CD4-positive, alpha-beta T cell (primary cell): ENCODE measurements at places on chromosomes 1 and 21.
A peak's percentile ranks its signal among the peaks of the same experiment; 100 is the strongest.

DNA sequence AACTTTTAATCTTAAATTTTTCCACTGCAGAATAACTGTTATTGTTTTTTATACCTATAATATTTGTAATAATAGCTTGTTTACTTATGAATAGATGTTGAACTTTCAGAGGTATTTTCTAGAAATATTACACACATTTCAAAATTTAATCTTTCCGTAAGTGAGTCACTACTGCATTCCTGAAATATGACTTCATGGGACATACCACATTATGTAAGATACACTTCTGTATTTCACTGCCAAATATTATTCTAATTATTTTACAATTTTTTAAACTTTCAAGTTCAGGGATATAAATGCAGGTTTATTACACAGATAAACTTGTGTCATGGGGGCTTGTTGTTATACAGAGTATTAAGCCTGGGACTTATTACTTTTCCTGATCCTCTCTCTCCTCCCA lies 2220.5 kb downstream of the NCAM2 start:
- DNase-seq: no peak

- DNase-seq: no peak
These were observed 29.4 kb upstream of the IFNLR1 start for GRCh38 chr1:24216276-24217074.

- no peak for DNase-seq
These were observed 58.3 kb downstream of the UBE2T start for GRCh38 chr1:202283379-202283844.

DNA sequence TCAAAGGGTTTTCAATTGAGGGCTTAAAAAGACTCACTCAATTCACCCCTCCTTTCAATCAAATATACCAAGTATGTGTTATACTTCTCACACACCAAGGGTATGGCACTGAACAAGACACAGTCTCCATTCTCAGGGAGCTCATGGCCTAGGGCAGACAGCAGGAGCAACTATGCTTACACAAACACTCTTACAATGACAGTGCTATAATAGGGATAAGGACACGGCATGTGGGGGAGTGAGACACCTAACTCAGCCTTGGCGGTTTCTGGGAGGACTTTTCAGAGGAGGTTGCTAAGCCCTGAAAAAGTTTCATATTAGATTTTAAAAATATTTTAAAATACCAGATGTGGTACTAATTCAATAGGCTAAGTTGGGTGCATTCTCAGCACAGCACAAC lies 22.7 kb upstream of the SYT6 start:
- DNase-seq: no peak

DNA sequence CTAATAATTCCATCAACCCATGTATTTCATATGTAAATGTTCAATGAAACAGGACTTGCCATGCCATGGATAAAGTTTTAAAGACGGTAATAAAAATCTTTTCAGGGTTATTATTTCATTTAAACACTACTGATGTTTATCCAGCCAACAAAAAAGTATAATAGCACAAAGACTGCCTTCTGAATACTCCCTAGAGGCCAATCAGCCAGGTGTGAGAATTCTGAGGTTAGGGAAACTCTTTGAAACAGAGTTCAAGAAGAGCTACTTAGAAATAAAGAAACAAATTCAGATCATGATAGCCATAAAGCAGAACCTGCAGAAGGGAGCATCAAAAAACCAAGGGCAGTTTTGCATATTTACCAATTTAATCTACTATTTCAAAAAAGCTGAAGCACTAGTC lies 48.7 kb downstream of the AKT3 start:
- no peak for DNase-seq

DNA sequence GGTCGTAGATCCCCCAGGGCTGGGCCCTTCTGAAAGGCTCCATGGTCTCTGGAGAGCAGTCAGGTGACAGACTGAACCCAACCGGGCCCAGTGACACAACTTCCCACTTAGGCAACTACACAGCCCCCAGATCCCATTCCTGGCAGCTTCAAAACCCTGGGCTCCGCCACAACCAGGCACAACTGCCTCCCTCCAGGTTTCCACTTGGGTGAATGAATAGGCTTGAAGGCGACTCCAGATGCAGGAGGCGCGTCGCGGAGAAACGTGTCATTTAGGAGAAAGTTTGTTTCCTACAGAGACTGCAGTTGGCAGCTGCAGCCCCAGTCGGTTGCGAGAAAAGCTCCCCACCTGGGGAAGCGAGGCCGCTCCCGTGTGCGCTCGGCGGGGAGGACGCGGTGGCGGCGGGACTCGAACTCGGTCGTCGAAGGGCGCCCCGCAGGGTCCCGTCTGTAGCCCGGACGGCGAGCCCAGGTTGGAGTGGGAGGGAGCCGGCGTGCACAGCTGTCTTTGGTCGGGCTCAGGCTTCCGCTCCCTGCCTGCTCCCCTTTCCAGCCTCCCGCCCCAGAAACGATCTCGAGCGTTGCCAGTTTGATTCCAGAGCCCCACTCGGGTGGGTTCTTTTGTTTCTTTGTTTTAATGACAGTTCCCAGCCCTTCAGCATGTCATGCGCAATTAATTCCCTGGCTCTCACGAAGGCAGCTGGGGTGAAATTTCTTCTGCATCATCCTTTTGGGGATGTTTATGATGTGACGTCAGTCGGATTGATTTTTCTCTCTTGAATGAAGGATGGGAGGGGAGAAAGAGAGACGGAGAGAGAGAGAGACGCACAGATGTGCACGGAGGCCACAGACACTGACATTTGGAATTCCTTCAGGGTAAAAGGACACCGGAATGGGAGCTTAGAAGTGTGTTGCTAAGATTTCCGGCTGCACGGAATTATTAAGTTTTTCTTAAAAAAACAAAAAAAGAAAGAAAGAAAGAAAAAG lies 862 bp upstream of the SGIP1 start:
- no peak for DNase-seq

DNA sequence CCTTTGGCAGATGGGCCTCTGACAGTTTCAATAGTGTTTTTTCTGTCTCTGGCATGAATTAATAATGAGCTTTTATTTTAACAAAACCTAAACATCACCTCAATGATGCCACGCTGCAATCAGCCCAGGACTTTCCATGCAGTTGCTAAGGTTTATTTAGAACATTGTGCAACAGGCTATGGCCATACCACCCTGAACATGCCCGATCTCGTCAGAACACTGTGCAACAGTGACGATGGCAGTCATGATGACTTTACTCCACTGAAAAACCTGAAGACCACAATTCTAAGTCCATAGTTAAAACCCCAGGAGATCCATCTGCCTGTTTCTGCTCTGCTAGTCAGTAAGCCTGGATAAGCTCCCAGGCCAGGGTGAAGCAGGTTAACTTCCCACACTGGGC lies 310.0 kb downstream of the PBX1 start:
- DNase-seq: no peak

DNA sequence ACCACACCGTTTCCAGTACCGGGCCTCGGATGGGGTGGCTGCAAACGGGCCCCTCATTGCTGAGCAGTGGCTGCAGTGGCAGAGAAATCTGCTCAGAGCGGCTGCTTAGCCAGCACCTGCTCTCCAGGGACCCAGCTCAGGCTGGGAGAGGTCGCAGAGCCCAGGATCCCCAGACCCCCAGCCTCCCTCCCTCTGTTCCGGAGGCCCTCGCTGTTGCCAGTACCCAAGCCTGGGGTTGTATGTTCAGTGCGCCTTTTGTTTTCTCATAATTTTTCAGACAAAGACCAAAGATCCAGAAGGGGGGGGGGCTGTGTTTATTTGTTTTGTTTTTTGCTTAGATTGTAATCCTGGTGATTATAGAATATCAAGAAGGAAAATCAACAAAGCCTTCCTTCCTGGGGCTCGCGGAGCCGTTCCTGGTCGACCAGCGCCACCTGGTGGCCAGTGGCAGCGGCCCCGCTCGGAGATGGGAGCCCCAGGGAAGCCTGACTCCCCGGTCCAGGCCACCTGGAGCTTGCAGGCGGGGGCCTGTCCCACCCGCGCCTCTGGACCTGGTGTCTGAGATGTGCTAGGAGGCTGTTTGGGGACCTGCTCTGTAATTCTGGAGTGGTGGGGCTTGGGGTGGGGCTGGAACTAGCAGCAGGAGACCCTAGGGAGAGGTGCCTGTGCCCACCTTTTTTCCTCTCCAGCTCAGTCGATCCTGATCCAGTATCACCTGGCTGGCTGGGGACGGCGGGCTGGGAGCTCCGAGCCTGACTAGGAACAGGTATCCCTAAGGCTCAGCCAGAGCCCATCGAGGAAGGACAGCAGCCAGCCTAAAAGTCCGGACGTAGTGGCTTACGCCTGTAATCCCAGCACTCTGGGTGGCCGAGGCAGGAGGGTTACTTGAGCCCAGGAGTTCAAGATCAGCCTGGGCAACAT lies 123.9 kb upstream of the VAMP3 start:
- DNase-seq: peak; percentile 72

DNA sequence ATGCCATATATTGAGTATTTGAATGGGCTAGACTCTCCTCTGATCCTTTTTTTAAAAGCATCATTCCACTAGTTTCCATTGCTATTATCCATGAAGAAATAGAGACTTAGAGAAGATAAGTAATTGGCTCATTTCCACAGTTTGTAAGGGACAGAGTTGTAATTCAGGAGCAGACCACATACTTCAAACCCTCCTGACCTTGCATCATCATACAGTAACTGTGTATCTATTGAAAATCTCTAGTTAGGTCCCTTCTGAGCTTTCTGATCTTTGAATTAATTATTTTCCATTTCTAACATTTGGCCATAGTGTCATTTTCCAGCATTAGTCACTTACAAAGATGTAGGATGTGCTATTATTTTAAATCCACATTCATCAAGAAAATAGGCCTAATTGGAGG lies 386.5 kb upstream of the ST6GALNAC5 start:
- no peak for DNase-seq

DNA sequence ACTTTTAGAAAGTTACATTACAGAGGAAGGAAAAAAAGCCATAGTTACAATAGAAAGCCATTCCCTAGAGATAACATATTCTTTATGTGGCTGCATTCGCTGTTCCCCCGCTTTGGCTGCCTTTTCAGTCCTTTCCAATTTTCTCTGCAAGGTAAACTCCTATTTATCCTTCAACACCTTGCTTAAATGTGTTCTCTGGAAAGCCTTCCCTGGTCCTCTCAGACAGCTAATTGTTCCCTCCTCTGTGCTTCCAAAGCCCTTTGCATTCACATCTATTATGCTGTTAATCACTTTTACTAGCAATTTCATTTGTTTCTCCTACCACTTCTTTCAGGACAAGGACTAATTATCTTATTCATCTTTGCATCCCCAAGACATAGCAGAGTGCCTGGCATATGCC lies 1.6 kb downstream of the PHC2 start:
- no peak for DNase-seq

- no peak for DNase-seq
These were observed 11.4 kb upstream of the OLIG1 start for GRCh38 chr21:33058527-33058926.

GRCh38 chr1:172827301-172827700 lies 168.4 kb downstream of the FASLG start:
- DNase-seq: no peak

DNA sequence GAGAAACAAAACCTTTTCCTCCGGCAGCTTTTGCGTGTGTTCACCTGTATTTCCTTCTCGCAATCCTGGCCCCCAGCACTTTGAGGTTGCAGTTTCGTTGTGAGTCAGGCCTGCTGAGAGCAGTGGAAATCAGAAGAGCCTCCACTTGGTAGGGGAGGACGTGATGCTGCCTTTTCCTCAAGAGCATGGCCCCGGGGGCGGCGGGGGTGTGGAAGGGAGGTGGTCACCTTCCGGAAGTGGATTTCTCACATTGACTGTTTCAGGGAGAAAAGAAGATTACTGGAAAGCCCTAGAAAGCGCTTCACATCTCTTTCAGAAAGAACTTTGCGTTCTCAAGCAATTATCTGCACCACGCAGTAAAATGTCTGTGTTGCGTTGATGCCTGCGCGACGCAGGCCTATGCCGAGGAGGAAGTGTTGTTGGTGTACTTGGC lies 12.2 kb upstream of the IL10 start:
- DNase-seq: peak; percentile 49

GRCh38 chr1:229585338-229585737 lies 26.8 kb upstream of the ABCB10 start:
- no peak for DNase-seq

DNA sequence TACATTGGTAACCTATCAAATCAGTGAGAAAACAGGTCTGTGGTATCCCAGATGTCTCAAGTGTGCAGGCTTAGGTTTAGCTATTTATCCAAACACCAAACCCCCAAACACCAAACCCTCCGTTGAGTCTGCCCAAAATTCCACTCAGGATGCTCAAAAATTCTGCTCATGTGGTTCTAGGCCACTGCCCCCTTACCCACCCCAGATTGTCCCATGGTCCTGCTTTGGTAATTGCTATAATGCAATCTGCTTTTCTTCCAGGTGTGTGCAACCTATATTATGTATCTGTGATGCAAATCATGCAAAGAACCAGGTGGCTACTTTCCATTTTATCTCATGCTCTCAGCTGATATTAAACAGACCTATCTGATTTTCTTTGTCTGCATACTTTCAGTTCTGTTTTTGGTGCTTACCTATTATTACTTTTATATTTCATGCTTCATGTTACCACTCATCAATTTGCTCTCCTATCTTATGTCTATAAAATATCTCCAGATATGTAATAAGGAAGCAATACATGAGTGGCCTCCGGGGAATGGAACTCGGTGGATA lies 123.7 kb downstream of the TOMM20 start:
- no peak for DNase-seq

DNA sequence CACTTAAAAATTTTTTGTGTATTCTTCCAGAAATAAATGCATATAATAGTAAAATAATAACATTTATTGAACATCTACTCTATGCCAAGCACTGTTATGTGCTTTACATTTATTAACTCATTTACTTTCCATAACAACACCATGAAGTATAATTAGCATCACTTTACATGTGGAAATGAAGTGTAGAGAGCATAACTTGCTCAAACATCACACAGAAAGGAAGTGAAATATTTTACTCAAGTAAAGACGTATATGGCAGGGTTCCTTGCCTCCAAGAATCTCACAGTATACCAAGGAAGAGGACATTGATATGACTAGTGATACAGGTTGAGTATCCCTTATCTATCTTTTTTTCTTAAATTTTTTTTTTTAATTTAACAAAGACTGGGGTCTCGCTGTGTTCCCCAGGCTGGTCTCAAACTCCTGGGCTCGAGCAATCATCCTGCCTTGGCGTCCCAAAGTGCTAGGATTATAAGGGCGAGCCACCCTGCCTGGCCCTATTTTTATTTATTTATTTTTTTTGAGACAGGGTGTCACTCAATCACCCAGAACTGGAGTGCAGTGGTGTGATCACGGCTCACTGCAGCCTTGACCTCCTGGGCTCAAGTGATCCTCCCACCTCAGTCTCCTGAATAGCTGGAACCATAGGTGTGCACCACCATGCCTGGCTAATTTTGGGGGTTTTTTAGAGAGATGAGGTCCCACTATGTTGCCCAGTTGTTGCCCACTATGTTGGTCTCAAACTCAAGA lies 7.7 kb upstream of the CLIC4 start:
- no peak for DNase-seq

GRCh38 chr1:21497466-21498061 lies 11.7 kb upstream of the ALPL start:
- no peak for DNase-seq

DNA sequence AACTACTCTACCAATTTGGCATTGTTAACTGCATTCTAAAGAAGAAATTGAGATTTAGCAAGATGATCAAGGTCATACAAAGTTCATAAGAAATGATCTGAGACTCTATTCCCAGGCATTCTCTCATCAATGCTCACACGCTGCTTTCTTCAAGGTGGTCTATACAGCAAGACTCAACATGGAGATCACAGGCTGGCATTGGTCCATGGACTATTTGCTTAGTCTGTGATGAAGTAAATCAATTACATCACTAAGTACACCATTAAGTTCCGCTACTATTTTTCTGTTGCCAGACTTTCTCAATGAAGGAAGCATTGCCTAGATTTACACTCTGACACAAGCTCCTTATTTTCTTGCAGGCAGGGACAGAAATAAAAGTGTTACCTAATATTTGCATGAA lies 51.9 kb upstream of the CYP2J2 start:
- DNase-seq: no peak
